ENCODE measurements at places on chromosomes 16 and 17. TPM values are rescaled to one million over a fixed set of nuclear protein-coding genes. Genes with fewer than 3 reads are reported as not detected.

- DNase-seq: no peak
Measured at GRCh38 chr17:67399676-67400075, 22.6 kb downstream of the PITPNC1 start.

GRCh38 chr16:85574672-85575475 lies 38.2 kb upstream of the GSE1 start:
- no peak for DNase-seq

DNA sequence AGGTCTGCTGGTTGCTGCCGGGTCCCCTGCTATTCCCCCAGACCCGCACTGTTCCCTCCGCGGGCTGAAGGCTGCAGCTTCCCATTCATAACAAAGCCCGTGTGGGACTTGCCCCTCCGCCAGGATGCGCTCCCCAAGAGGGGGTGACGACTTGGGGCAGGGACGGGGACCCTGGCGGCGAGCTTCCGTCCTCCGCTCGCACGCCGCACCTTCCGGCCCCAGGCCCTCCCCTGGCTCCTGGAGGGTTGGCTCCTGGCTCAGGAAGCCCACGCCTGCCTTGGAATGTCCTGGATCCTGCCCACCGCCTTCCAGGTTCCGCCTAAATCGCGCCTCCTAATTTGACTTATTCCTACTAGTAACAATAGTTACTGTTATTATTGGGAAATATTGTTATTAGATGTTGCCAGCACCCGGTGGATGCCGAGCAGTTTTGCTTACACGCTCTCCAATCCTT lies 1.1 kb upstream of the TFAP4 start:
- DNase-seq: no peak

ACSM3 gene
- total RNA-seq: 7.2 TPM

LDHD gene
- total RNA-seq: 10.2 TPM

- DNase-seq: no peak
Measured at GRCh38 chr16:89798832-89799370, 17.5 kb downstream of the FANCA start.

DNA sequence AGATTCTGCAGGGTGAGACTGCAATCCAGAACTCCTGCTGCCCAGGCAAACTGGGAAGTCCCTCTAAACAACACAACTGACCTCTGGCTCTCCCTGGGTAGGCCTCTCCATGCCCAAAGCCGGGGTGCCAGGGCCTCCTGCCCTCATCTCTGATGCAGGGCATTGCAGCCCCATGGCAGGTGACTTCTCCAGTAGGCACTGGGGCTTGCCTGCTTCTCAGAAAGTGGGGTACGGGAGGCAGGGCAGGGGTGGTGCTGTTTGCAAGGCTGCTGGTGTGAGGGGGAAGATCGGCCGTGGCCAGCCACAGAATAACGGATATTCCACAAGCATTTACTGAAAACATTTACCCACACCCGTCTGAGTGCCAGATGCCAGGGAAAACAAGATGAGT lies 4.1 kb upstream of the GPRC5C start:
- no peak for DNase-seq

GRCh38 chr17:42517516-42517915 lies 18.5 kb upstream of the NAGLU start:
- peak; percentile 96 for DNase-seq

OR2C1 gene
- not detected for total RNA-seq

GRCh38 chr16:87368029-87368770 lies 15.4 kb downstream of the FBXO31 start:
- DNase-seq: no peak

DNA sequence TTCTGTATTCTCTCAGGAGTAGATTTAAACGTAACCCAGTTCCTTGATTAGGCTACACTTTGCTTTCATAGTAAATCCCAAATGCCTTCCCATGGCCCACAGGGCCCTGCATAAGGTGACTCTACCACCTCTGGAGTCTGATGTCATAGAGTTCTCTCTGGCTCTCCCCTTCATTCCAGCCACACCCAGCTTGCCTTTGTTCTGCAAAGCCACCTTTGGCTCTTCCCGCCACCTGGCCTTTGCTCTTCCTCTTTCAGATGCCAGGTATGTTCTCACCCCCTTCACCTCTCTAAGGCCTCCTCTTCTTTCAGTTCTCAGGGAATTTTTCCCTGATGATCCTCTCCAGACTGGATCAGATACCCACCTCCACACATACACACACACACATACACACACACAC lies 141.3 kb upstream of the HSBP1 start:
- no peak for DNase-seq

DNA sequence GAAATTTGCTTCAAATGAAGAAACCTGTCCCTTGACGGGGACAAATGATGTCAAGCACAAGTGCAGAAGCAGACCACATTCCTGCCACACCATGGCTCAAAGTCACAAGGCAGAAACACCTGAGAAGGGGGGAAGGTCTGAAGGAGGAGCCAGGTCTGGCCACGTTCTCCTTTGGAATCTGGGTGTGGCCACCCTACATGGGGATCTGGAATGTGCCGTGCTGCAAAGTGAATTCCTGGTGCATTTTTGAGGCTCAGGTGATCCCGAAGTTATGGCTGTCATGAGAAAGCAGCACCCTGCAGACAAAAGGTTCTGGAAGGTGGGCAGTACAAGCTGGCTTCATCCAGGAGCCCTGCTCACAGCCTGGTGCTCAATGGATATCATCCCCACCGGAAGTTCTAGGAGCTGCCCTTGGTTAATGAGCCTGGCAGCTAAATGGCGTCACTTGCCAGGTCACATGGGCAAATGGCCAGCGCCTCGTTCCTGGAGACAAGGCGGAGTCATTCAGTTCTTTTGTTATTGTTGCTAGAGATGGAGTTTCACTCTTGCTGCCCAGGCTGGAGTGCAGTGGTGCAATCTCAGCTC lies 20.1 kb upstream of the ADCY9 start:
- no peak for DNase-seq

DNA sequence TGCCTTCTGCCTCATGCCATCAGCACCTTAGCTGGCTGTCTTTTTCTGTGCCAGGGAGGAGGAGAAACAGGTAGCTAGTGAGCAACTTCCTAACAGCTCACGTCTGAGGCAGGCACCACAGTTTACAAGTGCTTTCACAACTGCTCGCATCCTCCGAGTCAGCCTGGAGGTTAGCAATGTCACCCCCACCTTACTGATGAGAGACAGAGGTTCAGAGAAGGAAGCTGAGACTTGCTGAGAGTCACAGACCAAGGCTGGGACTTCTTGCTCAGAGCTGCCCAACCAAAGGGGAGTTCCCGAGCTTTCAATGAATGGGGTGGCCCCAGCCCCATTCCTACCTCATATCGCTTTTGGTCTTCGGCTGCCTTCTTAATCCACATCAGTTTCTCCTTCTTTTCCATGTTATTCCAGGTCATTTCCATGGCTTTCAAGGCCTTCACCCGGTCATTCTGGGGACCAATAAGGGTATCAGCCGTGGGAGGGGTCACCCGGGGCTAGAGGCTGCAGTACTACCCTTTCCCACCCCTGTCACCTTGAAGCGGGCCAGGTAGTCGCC lies 9.6 kb downstream of the UBTF start:
- no peak for DNase-seq

DNA sequence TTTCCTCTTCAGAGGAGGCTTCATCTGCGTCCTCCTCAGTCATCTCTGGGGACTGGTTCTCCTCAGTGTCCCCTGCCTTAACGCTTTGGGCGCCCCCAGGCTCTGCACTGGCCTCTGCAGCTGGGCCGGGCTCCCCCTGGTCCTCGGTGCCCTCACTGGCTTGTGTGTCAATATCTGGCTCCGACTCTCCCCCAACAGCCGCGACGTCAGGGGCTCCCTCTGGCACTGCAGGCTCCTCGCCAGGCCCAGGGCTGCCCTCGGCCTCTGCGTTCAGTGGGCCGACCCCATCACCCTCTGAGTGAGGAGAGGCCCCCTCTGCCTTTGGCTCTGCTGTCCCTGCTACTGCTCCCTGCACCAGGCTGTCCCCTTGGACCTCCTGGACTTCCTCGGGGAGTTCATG lies 34.7 kb downstream of the SRL start:
- DNase-seq: no peak

DNA sequence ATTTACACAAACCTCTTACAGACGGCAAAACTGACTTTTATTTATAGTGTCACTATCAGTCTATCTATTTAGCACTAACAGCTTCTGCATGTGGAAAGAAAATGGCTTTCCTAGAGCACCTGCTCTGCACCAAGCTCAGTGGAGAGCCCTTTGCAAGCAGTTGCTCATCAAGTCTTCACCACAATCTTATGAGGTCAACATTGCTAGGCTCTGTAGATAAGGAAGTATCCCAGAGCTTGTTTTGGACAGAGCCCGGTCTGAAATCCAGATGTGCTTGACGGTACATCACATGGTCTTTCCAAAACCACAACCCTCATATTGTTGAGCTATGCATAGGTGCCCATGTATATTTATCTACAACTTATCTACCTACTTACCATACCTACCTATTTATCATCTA lies 572.7 kb upstream of the CDH5 start:
- no peak for DNase-seq

SPOP gene
- total RNA-seq: 49.7 TPM

DNA sequence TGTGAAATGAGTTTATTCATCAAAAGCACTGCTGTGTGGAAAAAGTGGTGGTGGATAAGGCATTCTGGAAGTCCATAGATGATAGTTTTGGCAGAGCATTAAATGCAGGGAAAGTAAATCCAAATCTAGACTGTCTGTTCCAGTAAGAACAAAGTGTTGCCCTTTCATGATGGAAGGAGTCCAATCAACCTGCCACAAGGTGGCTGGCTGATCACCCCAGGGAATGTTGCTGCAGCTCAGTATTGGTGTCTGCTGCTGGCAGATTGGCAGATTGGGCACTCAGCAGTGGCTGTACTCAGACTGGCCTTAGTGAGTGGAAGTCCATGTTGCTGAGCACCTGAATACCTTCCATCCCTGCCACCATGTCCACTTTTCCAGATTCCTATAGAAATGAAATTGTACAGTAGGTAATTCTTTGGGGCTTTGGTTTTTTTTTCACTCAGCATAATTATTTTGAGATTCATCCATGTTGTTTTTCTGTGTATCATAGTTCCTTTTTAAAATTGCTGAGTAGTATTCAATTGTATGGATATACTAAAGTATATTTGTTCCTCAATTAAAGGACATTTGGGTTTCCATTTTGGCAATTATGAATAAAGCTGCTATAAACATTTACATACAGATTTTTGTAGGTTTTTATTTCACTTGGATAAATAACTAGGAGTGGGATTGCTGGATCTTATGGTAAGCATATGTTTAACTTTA lies 14.3 kb downstream of the DYNLL2 start:
- no peak for DNase-seq

GRCh38 chr16:67312719-67313118 lies 13.8 kb downstream of the KCTD19 start:
- DNase-seq: no peak

LLGL1 gene
- total RNA-seq: 13.7 TPM

DNA sequence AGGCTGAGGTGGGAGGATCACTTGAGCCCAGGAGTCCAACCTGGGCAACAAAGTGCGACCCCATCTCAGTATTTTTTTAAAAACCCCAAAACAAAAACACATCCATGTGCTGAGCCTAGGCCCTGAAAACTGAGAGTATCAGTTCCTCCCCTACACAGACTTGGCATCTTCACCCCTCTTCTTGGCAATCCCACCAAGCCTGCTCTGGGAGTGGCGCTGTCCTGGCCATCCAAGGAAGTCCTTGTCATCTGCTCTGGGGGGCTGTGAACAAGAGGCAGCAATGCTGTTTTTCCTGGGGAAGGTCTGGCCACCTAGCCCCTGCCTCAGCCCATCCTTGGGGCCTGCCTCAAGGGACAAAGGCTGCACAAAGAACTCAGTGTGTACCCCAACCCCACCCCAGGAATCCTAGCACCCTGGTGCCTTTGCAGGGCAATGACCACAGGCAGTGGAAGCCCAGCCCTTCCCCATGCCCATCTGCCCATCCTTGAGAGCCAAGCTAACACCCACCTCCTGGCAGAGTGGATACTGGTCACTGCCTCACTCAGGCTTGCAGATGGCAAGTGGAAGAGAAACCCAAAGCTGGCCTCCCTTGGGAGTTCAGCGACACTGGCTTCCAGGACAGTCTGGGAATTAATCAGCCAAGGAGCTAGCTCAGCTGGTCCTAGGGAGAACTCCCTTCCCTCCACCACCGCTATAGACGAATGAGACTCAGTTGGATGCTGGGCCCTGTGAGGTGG lies 14.8 kb upstream of the GFOD2 start:
- DNase-seq: no peak

DNA sequence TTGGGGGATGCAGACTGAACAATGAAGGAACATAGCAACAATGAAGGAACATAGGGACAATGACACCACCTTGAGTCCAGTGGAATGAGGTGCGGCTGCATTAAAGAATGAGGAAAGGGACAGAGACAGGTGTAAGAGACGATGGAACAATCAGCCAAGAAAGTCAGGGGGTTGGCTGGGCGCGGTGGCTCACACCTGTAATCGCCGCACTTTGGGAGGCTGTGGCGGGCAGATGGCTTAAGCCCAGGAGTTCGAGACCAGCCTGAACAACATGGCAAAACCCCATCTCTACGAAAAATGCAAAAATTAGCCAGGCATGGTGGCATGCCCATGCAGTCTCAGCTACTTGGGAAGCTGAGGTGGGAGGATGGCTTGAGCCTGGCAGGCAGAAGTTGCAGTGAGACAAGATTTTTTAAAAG lies 13.6 kb upstream of the CBFB start:
- DNase-seq: no peak

Measured in omental fat pad (tissue), 4 donors.